ENCODE measurements at places on chromosomes 3 and 15. TPM values are rescaled to one million over a fixed set of nuclear protein-coding genes. Genes with fewer than 3 reads are reported as not detected.
A peak's percentile ranks its signal among the peaks of the same experiment; 100 is the strongest.

DNA sequence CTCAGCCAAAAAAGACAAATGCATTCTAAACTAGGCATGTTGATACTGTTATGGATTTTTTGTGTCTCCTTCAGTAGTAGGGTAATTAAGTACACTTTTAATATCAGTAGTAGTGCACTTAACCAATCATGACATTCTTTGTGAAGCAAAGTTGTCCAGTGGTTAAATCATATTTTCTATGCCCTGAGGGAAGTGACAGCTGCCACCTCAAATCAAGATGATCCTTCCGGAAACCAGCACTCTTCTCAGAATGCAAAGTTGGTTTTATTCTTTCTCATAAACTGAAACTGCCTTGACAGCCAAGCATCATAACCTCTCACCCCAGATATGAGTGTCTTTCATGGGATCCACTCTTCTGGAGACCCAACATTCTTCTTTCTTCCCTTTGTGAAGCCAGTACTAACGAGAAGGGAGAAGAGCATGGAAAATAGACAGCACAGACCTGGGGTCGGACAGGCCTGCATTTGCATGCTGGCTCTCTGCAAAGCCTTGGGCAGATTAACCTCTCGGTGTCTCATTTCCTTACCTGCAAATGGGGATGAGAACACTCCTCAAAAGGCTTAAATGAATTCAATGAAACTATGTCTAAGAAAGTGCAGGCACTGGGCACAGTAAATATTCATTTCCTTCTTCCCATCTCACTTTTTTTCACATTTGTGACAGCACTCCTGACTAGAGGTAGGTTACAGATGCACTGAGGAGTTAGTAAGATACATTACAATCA lies 13.2 kb downstream of the AAGAB start:
- no peak for DNase-seq

GRCh38 chr3:42489116-42489936 lies 13.1 kb upstream of the VIPR1 start:
- DNase-seq: no peak

GRCh38 chr15:29692527-29692926 lies 129.7 kb downstream of the TJP1 start:
- no peak for DNase-seq

DNA sequence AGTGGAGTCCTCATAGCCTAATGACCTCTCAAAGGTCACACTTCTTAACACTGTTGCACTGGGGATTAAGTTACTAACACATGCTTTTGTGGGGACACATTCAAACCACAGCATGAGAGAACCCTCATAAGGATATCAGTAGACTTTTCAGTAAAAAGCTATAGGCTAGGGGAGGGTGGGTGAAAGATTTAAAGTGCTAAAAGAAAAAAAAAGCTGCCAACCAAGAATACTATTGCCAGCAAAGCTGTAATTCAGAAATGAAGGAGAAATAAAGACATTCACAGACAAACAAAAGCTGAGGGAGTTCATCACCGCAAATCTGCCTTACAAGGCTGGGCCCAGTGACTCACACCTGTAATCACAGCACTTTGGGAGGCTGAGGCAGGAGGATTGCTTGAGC lies 50.4 kb upstream of the PRSS50 start:
- DNase-seq: no peak

DNA sequence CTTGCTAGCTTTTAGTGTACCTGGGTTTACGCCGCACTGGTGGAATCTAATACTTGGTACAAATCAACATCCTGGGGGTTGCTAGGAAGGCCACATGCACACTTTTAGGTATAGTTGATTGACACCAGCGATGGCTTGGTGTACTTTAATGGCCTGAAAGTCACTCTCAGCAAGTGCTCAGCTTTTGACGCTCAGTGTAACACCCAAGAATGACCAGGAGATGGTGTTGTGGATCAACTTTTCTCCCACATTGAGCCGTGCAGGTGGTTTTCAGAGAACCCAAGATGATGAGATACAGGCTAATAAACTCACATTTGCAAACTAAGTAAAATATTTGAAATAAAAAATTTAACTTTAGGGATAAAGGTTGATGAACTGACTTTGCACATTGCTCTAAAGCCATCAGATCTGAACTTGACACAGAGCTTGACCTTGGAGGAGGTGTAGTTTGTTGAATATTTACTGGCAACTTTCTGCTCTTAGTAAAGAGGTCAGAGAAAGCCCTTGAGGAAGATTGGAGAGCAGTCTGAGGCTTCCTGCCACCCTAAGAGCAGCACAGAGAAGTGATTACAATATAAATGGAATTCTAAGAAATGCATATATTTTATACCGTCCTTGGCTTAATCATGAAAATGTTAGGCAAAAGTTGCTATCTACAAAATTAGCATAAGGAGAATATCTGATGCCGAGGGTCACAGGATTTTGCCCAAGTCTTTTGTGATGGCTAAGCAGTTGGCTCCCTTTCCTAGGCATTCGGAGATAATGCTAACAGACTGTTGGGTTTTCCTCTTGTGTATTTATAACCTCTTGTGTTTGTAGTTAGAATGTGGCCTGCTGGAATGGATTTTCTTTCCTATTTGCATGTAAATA lies 143.4 kb upstream of the RASGRP1 start:
- no peak for DNase-seq

Gene LMAN1L
- 110 TPM for total RNA-seq

DNA sequence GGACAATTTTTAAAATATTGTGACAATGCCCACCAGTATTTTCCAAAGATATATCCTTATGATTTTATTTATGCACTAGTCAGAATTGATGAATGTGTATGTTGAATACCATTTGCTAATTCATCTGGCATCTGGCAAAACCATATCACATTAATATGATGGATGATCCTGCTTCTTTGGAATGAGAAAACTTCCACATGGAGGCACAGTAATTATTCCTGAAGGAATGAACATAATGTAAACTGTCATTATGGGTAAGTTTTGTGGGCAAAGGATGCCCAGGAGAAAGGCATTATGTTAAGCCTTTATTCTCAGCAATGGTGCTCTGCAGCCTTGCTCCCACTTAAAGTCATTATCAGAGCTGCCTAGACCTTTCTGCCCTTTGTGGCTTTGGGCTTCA lies 113.0 kb upstream of the MME start:
- no peak for DNase-seq

- no peak for DNase-seq
Observed at GRCh38 chr15:44718927-44719292, 7.6 kb downstream of the B2M start.

- DNase-seq: no peak
Observed at GRCh38 chr3:184523825-184524615, 37.6 kb upstream of the EPHB3 start.

Gene RTP1
- total RNA-seq: not detected

DNA sequence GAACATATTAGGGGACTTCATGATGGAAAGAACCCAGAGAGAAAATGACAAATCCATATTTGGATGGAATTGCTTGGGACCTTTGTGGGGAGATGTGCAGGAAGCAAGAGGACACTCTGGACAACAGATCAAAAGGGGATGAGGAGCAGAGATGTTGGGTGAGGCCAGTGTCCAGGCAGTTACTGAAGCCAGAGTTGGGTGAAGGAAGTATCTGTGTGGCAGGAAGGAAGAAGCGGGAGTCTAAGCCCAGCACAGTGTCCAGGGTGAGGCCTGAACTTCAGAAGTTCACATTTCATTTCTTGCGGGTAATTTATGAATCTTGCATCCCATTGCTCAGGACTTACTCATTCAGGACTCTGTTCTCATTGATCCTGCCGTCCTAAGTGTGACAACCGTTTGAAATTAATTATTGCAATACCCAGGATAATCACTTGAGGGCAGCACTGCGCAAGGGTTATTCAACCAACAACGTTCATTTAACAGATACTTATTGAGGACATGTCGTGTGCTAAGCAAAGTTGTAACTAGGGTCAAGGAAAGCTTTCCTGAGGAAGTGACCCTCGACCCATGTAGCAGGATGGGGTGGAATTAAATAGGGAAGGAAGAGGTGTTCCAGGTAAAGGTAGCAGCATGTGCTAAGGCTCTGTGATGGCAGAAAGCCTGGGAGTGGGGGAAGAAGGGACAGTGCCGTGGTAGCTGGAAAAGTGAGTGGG lies 61.3 kb upstream of the CMTM8 start:
- DNase-seq: no peak

- peak; percentile 60 for DNase-seq
Observed at GRCh38 chr15:29674661-29675533, 147.4 kb downstream of the TJP1 start.
